ENCODE measurements at places on chromosomes 12 and 14.

DNA sequence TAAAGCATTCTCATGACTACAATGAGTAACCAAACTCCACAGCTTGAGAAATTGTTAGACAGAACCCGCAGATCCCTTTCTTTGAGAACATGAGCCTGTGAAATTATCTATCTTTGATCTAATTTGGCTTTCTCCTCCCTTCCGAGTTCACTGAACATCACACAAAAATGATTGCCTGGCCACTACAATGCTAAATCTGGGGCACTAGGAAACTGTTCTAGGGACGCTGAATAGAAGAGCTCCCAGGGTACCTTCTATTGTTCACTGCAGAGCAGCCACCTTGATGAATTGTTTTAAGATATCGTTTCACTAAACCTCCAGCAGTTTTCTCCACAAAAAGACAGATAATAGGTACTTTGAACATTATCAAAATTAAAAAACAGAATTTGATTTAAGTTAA, 47.5 kb downstream of the SINHCAF start:
- no peak overlapping the region for H3K4me3 ChIP-seq
- no peaks in the 10 kb centered on the region for H3K27me3 ChIP-seq
- H3K36me3 ChIP-seq = no peaks in the 10 kb centered on the region
- H3K27ac ChIP-seq = no peak overlapping the region
- no peaks in the 10 kb centered on the region for H3K4me1 ChIP-seq
- DNase-seq = no peak

- no peaks in the 10 kb centered on the region for H3K36me3 ChIP-seq
- H3K4me1 ChIP-seq = no peaks in the 10 kb centered on the region
- H3K27me3 ChIP-seq = no peaks in the 10 kb centered on the region
- H3K27ac ChIP-seq = no peak overlapping the region
- DNase-seq = no peak
These were observed 53.9 kb downstream of the EMP1 start for GRCh38 chr12:13250416-13250815.

- H3K36me3 ChIP-seq = no peaks in the 10 kb centered on the region
- H3K4me3 ChIP-seq = no peak overlapping the region
- no peaks in the 10 kb centered on the region for H3K27me3 ChIP-seq
- no peak for DNase-seq
These were observed 217.8 kb upstream of the NPAS3 start for GRCh38 chr14:32720927-32721326.

- H3K4me3 ChIP-seq = no peak overlapping the region
- H3K4me1 ChIP-seq = peaks cover 8% of the 10 kb centered on the region
- H3K36me3 ChIP-seq = peaks cover 9% of the 10 kb centered on the region
- H3K27ac ChIP-seq = no peak overlapping the region
These were observed 15.0 kb upstream of the MDM2 start for GRCh38 chr12:68792952-68793351.

- no peak overlapping the region for H3K27ac ChIP-seq
- no peaks in the 10 kb centered on the region for H3K36me3 ChIP-seq
- peaks cover 20% of the 10 kb centered on the region for H3K4me1 ChIP-seq
- no peaks in the 10 kb centered on the region for H3K27me3 ChIP-seq
- H3K4me3 ChIP-seq = no peak overlapping the region
- no peak for DNase-seq
These were observed 60.6 kb downstream of the SPRING1 start for GRCh38 chr12:116677202-116677661.

- no peak overlapping the region for H3K27ac ChIP-seq
- H3K4me3 ChIP-seq = no peak overlapping the region
- H3K4me1 ChIP-seq = no peaks in the 10 kb centered on the region
- H3K36me3 ChIP-seq = no peaks in the 10 kb centered on the region
- DNase-seq = no peak
These were observed 64.1 kb upstream of the OTX2 start for GRCh38 chr14:56874375-56874774.

DNA sequence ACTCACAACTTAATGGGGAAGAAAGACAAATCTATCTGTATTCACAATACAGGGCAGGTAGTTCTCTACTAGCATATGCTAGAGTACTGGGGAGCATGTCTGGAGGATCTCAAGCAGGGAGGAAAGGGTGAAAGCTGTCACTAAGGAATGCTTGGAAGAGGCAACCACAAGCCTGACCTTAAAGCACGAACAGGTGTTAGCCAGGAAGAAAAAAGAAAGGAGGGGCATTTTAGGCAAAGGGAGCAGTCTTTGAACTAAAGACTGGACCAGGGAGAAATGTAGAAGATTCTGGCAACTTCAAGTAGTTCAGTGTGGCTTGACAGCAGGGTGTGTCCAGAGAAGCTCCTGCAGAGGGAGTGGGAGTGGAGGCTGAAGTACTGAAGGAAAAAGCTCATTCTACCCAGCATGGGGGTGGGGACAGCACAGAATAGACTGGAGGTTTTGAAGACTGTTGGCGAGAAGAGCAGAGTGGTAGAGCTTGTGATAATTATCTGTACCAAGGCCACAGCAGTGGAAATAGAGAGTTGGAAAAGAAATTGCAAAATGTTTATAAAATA, 50.9 kb downstream of the AP5M1 start:
- no peak overlapping the region for H3K27ac ChIP-seq
- no peaks in the 10 kb centered on the region for H3K4me1 ChIP-seq
- no peaks in the 10 kb centered on the region for H3K36me3 ChIP-seq
- no peak for DNase-seq

GRCh38 chr14:79652513-79653307, 558.6 kb downstream of the DIO2 start:
- no peak overlapping the region for H3K4me3 ChIP-seq
- no peak overlapping the region for H3K27ac ChIP-seq
- no peak for DNase-seq
- H3K36me3 ChIP-seq = no peaks in the 10 kb centered on the region
- H3K27me3 ChIP-seq = no peaks in the 10 kb centered on the region

DNA sequence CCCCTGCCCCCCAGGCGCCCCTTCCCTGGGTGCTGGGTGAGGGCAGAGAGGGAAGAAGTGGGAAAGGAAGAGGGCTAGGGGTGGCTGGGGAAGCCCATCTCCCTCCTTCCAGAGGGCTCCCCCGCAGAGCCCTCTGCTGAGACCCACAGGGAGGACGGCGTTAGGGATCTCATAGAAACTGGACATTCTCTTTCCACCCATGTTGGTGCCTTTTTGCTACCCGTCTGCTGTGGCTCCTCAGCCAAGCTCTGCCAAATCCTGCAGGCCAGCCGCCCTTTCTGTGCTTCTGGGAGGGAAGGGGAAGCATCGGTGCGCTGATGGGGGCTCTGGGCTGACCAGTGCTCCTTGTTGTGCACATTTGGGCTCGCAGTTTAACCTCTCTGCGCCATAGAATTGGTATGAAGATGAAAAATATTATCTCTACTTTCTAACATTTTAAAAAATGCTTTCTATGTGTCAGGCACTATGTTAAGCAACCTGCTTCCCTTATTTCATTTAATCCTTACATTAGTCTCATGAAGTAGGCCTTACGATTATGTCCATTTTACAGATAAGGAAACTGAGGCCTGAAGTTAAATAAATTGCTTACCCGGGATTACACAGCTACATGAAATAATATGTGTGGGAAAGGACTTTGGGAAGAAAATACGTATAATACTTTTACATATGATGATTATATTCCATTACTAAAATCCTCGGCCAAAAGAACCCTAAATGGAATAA, 981 bp downstream of the SLC48A1 start:
- no peaks in the 10 kb centered on the region for H3K36me3 ChIP-seq
- H3K4me3 ChIP-seq = peak overlapping the region; percentile 90
- H3K27ac ChIP-seq = peak overlapping the region; percentile 61

- H3K27ac ChIP-seq = no peak overlapping the region
- H3K4me3 ChIP-seq = no peak overlapping the region
- no peak for DNase-seq
- H3K4me1 ChIP-seq = no peaks in the 10 kb centered on the region
These were observed 894.0 kb downstream of the NRXN3 start for GRCh38 chr14:79064214-79064613.

- H3K27me3 ChIP-seq = no peaks in the 10 kb centered on the region
- no peak overlapping the region for H3K4me3 ChIP-seq
- H3K27ac ChIP-seq = no peak overlapping the region
These were observed 1103.1 kb downstream of the VRK1 start for GRCh38 chr14:97900196-97900854.

DNA sequence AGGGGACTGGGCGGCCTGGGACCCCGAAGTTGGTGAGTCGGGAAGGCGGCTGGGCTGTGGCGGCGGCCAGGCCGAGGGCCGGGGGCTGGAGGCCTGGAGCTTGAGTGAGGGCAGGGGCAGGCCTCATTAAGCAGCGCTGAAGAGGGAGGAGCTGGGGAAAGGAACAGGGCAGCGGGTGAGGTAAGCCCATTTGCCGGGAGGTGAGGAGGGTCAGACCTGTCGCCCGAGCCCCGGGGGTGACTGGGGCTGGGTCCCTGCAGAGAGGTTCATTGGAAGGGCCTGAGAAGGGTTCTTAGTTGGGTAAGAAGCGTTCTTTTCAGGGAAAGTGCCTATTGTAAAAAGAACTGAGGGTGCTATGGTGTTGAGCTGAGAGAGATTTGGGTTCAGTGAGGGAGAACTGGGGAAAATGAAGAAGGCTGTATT, 441 bp downstream of the RAB5B start:
- H3K4me3 ChIP-seq = peak overlapping the region; percentile 81
- no peaks in the 10 kb centered on the region for H3K27me3 ChIP-seq
- H3K27ac ChIP-seq = peak overlapping the region; percentile 95
- no peak for DNase-seq

Data from tibial nerve (tissue), 4 donors.